ENCODE measurements at places on chromosomes 2 and 18.

- DNase-seq, result no peak
Observed at GRCh38 chr2:45823723-45824206, 172.3 kb downstream of the PRKCE start.

DNA sequence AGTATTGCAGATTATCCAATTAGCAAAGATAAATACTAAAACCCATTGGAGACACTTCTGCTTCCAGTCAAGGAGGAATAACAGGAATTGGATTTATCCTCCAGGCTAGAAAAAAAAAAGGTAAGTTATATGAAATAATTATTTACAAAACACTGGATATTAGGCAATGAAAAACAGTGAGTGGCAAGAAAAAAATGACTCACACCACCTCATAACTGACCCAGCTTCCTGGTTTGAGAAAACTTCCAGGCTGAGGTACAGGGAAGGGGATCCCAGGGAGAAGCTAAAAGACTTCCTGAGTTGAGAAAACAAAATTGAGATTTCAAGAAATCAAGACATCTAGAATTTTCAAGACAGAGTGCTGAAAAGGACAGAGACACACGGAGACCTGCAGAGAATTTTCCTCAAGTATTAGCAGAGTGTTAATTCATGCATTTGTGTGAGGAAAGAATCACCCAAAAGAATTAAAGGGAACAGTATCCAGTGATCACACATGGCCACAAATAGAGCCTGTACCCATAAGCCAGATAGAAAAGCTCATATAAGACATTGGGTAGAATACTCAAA, 17.4 kb downstream of the SRD5A2 start:
- no peak for DNase-seq

GRCh38 chr2:226118471-226119429, 680.9 kb downstream of the IRS1 start:
- DNase-seq, result no peak

GRCh38 chr18:77113361-77114151, 19.0 kb downstream of the MBP start:
- no peak for DNase-seq

- DNase-seq, result no peak
Observed at GRCh38 chr2:238596571-238597551, 170.1 kb downstream of the ASB1 start.

- DNase-seq, result no peak
Observed at GRCh38 chr18:24923138-24923537, 428.8 kb downstream of the ZNF521 start.

GRCh38 chr2:143732076-143732475, 602.9 kb downstream of the ARHGAP15 start:
- no peak for DNase-seq

GRCh38 chr18:905307-905947, 756 bp downstream of the ADCYAP1 start:
- DNase-seq, result no peak

DNA sequence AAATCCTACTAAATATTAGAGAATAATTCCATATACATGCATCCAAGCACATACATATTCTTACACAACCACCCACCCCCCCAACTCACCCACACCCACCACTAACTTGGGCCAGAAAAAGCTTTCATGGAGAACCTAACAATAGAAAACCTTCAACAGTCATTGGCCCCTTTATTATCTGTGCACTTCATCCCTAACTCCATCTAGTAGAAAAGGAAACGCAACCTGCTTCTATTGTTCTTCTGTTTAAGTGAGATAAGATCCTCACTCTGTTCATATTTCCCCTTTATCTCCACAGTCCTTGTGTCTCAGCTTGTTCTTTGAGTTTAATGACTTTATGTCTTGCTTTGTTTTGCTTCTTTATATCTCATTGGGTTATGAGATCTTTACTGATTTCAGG, 1740.2 kb upstream of the CELF4 start:
- DNase-seq, result no peak

DNA sequence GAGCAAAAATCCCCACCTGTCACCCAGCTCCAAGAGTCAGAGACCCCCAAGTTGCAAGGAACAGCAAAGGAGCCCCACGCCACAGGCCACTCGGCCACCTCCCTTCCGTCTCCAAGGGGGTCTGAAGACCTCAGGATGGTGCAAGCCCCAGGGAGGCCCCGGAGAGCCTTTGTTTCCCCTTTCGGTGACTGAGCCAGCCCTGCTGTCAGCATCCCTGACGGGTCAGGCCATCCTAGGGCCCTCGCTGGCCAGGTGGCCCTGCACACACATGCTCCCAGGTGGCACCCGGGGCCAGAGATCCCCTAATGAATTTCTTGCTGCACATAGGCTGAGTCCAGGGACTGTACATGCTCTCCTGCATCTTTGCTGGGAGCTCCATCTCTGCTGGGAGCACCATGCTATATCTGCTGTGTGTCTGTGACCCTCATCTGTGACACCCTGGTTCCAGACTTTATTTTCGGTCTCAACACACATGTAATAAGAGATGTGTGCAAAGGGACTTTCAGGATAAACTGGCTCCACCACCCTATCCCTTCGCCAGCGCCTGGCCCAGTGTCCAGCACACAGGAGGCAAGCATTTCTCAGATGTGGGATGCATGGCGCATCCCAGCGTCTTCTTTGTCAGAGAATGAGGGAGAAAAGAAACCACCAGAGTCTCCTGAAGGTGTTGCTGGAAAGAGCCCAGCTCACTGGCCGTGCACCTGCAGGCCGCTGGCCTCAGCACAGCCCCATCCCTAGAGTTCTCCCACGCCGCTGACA, 27.4 kb downstream of the ADI1 start:
- no peak for DNase-seq

GRCh38 chr2:4499316-4500030, 796.1 kb downstream of the DCDC2C start:
- no peak for DNase-seq

Data from activated CD8-positive, alpha-beta memory T cell treated with anti-CD3 and anti-CD28 coated beads for 48 hours (primary cell).